Activated T-helper 1 cell treated with anti-CD3 and anti-CD28 coated beads, Interleukin-2, amount 50 U/mL, for 16 hours (primary cell): ENCODE measurements at places on chromosomes 6 and 20.

- no peak for DNase-seq
These were observed 186.1 kb upstream of the SLC24A3 start for GRCh38 chr20:19026121-19026878.

DNA sequence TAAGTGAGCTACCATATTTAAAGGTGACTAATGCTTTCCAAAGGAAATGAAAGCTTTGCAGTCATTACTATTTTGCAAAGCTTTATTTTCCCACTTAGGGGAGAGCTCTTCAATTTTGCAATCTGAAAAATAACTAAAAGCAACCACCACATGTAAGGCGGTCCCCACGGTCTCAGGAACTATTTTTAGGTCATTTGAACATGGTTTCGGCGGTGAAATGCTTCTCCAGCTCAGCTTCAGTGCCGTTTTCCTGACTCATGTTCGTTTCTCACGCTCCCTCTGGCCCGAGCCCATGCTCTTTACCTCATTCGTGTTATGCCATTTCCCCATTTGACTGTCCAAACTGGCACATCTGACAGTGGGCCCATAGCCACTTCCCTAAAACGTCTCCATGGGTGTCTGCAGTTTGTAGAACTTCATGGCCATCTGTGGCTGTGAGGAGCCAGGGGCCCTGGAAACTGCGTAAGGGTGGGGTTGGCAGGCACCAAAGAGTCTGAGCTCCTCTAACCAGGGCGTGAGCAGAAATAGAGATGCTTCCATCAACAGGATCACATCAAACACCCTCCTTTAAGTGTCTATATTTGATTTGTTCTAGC, 46.5 kb downstream of the ADTRP start:
- DNase-seq = no peak

DNA sequence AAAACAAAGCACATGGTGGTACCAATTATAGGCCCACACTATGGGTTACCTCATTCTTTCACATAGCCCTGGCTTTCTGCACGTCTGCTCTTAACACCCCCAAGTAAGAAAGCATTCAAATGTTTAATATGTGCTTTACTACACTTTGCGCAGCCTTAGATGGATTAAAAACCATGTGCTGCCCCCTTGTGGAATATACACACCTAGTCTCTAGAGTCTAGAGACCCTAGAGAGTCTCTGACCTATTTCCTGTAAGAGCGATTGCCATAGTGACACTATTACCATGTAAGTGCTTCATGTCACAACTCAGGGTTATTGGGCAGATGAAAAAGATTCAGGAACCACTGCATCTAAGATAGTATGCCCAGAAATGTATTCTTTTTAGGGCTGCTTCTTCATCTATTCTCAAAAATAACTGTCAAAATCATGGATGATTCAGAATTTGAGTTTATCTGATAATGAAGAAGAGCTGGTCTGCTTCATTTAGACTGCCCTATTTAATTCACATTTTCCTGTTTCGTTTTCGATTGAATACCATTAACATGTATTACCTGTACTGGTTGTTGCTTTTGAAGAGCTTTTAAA, 186.3 kb downstream of the ADGB start:
- no peak for DNase-seq

GRCh38 chr6:46015119-46015968, at the start of gene CLIC5:
TSS of gene CLIC5 (minus strand) at chr6:46015860. CDS start at chr6:46015542, 318 bp downstream.
- peak; percentile 13 for DNase-seq

DNA sequence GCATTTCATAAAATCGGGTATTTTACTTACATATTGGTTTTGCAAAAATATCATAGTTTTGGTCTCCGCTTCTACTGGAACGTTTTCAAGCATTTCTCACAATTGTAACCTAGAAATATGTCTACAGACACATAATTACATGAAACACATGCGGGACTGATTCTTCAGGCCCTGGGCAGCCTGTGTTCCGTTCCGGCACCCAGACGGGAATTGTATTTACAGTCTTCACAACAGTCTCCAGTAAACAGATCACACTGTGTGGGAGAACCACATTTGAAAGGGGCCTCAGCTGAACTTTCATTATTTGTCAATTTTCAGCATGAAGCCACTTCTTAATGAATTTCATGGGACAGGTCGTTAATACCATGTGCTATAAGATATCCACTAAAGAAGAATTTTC, 196.9 kb downstream of the DST start:
- DNase-seq = no peak

DNA sequence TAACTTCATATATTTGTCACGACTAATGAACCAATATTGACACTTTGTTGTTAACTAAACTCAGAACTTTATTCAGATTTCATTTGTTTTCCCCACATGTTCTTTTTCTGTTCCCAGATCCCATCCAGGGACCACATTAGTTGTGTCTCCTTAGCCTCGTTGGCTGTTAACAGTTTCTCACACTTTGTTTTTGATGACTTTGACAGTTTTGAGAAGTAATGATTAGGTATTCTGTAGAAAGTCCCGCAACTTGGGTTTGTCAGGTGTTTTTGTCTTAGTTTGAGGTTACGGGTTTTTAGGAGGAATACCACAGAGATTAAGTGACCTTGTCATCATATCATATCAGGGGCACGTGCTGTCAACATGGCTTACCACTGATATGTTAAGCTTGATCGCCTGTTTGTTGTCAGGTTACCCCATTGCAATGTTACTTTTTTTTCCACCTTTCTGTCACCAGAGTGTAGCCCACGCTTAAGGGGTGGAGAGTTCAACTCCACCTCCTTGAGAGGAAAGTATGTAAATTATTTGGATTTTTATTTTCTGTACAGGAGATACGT, 32.9 kb downstream of the MAP3K4 start:
- no peak for DNase-seq

- no peak for DNase-seq
These were observed 70.6 kb upstream of the CCN2 start for GRCh38 chr6:132021552-132022375.

- no peak for DNase-seq
These were observed 37.0 kb upstream of the MAS1 start for GRCh38 chr6:159853754-159854153.

- DNase-seq = no peak
These were observed 1.4 kb upstream of the NRN1 start for GRCh38 chr6:6008089-6008647.

- no peak for DNase-seq
These were observed 14.8 kb downstream of the PLAGL2 start for GRCh38 chr20:32192698-32193097.

- no peak for DNase-seq
These were observed 150.4 kb downstream of the PCSK2 start for GRCh38 chr20:17377231-17377630.

- no peak for DNase-seq
These were observed 2.7 kb upstream of the ESR1 start for GRCh38 chr6:151804585-151805285.

GRCh38 chr6:129874837-129875236, 13.7 kb upstream of the TMEM244 start:
- DNase-seq = no peak

- no peak for DNase-seq
These were observed 116.6 kb downstream of the FOXC1 start for GRCh38 chr6:1726341-1726768.

DNA sequence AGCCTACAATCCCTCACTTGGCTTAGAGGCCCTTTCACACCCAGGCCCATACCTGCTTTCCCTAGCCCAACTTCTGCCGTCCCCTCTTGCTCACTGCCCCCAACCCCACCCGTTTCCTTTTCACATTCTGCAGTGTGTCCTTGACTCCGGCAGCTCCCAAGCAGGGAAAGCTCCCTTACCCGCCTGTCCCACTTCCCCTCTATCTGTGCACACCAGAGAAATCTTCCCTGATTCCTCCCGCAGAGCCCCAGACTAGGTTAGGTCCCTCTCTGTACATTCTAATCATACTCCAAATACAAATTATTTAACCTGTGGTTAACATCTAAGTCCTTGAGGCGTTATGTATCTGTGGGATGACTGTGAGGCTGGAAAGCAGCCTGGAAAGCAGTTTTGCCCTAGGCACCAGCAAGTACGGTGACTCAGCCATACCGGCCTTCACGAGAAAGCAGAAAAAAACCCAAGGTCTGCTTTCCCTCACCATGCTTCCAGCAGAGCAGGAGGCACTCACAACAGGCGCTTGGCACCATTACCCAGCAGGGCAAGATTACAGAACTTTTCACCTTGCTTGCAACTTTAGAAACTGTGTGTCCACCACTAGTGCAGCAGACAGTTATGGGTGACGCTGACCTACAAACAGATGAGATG, 22.3 kb downstream of the ELOVL5 start:
- DNase-seq = no peak
